ENCODE measurements at places on chromosomes 4 and X.

- no peak for DNase-seq
Measured at GRCh38 chrX:140724309-140724708, 14.8 kb downstream of the LINC00632 start.

GRCh38 chr4:13992975-13993520 lies 365.5 kb upstream of the BOD1L1 start:
- DNase-seq: no peak

- no peak for DNase-seq
Measured at GRCh38 chr4:186551849-186552248, 3.5 kb downstream of the MTNR1A start.

DNA sequence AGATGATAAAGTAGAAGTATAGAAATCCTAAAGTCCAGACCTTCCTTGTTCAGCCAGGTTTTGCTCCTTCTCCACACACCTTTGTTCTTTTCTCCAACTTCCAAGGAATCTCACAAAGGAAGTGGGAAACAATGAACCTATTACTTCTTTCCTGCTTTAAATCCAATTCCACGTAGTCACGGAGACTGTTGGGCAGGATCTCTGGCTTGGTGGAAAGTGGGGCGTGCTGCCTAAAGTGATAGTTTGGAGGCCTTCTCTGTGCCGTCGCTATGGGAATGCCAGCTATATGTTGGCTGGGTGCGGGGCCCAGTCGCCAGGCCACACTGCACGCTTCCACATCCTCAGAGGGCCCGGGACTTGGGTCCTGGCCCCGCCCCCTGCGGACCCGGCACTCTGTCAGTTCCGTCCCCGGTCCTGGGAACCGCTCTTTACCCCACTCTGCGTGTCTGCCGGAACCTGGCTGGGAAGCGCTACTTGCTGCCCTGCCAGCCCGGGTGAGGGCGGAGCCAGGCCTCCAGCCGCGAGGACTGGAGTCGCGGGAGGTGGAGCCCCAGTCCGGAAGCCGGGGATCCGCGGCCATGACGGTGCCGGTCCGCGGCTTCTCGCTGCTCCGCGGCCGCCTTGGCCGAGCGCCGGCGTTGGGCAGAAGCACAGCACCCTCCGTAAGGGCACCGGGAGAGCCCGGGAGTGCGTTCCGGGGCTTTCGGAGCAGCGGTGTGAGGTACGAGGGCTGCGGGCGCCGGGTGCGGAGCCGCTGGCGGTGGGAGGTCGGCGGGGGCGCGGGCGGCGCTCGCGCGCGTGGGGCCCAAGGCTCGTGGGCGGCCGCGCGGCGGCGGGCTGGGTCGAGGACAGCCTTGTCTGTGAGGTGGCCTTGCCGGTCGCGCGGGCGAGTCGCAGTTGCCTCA lies at the start of gene MTHFD2L:
MTHFD2L (plus strand) TSS at position 558 of the 905 bp plus-strand sequence; CDS start at position 579, 21 bp downstream.
- DNase-seq: peak; percentile 96

DNA sequence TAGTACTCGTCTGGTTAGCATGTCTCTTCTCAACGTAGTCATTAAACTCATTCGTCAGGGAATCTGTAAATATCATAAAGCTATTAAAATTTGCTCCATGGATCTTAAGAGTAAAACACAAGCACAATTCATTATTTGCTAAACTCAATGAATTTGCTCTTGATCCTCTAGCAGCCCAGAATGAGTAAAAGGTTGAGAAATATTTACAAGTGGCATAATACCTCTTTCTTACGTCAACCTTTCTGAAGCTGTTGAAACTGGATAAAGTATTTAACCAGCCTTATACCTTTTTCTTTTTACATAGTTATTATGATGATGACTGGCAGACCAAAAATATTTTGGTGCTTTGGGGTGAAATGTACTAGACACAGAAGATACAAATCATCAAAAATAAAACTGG lies 66.9 kb downstream of the LUZP4 start:
- no peak for DNase-seq

DNA sequence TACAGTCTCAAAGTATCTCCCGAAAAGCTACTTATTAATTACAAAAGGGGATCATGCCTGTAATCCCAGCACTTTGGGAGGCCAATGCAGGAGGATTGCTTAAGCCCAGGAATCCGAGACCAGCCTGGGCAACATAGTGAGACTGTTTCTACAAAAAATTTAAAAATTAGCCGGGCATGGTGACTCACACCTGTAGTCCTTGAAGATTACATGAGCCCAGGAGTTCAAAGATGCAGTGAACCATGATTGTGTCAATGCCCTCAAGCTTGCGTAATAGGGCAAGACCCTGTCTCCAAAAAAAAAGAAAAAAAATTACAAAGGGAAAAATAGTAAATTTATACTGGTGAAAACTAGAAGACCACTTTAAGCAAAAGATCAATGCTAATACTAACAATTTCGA lies 3.3 kb upstream of the PORCN start:
- no peak for DNase-seq

GRCh38 chr4:8697826-8698225 lies 105.3 kb downstream of the CPZ start:
- DNase-seq: no peak

GRCh38 chr4:89586318-89586717 lies 250.6 kb downstream of the SNCA start:
- DNase-seq: no peak

- no peak for DNase-seq
Measured at GRCh38 chr4:143667461-143667860, 33.0 kb downstream of the FREM3 start.

DNA sequence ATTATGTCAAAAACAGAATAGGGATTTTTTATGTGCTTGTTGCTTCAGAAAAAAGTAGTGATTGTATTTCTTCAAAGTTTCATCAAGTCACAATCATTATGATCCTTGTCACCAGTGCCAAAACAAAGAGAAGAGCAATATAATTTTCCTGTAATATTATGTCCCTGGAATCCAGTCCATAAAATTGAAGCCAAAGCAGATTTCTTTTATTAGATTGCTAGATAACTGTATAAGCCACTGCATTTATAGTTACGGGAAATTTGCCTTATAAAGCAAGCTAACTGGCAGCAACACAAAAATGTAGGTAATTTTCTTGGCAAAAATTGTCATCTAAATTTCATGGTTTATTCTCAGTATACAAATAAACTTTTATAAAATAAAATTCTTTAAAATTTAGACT lies 296.1 kb upstream of the ANKRD50 start:
- no peak for DNase-seq

DNA sequence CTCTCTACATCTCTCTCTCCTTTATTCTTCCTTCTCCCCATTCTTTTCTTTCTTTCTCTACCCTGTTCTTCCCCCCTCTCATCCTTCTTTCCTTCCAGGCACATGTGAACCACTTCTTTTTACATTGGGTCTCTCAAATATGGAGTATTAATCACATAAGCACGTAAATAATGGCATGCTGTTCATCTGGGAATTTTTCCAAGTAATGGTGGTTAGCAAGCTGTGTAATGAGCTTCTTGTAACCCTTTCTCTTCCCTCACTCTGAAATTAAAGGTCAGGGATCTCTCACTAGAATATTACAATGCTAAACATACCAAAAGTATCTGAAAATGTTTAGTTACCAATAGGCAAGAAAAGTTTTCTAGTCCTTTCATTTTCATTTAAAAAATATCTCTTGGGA lies 239.9 kb upstream of the TEX13A start:
- no peak for DNase-seq

GRCh38 chrX:13427441-13428052 lies 107.7 kb upstream of the ATXN3L start:
- DNase-seq: no peak

- no peak for DNase-seq
Measured at GRCh38 chrX:22135171-22135711, 103.1 kb downstream of the PHEX start.

DNA sequence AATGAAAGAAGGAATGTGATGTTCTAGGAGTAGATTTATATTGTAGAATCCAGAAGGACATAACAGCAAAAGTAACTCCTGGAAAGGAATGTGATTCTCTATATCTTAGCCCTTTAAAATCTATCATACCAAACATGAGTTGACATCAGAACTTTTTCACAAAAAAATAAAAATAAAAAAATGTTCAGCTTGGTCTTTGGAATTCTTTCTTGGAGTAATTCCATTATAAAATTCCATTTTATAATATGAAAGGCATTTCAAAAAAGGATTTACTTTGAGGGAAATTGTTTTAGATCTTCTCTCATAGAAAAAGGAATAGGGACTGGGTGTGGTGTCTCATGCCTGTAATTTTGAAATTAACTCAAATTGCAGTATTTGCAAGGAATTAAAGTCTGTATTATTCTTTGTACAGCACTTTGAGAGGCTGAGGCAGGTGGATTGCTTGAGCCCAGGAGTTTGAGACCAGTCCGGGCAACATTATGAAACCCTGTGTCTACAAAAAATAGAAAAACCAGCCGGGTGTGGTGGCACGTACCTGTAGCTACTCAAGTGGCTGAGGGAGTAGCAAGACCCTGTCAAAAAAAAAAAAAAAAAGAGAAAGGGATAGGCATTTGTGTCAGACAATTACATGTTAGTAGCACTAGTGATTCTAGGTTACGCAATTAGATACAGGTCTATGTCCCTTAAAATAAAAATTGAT lies 134.9 kb downstream of the SLC4A4 start:
- DNase-seq: no peak

GRCh38 chr4:145935253-145936141 lies 3.1 kb downstream of the ZNF827 start:
- no peak for DNase-seq

GRCh38 chr4:146245246-146245645 lies 30.9 kb downstream of the REELD1 start:
- DNase-seq: no peak

DNA sequence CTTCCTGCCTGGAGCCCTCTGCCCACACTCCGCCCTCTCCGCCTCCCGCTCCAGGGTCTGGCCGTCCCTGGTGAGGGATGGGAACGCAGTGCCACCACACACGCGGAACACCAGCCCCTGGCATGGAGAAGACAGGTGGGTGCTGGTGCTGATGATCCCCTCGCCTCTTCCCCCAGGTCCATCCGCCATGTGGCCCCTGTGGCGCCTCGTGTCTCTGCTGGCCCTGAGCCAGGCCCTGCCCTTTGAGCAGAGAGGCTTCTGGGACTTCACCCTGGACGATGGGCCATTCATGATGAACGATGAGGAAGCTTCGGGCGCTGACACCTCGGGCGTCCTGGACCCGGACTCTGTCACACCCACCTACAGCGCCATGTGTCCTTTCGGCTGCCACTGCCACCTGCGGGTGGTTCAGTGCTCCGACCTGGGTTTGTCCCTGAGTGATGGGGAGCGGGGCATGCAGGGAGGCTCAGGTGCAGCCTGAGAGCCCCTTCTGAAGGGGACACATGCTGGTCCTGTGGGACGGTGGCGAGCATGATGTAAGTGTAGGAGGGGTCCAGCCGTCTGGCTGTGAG lies 9.8 kb downstream of the BGN start:
- no peak for DNase-seq

- DNase-seq: peak; percentile 9
Measured at GRCh38 chr4:6560416-6561172, 14.4 kb upstream of the MAN2B2 start.

DNA sequence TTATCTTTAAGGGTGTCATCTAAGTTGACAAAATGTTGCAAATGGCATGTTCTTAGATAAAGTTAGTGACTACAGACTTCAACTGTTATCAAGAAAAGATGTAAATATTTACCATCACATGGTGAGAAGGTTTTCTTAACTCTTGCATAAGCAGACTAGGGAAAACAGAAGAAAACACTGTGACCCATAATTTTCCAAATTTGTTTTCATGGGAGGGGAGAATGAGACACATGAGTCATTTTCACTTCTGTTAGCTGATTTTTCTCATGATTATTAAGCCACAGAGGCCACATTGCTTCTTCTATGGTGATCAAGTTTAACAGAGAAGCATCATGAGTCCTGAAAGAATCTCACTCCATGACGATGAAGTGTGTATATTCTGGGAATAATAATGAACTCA lies 30.2 kb upstream of the SYTL5 start:
- no peak for DNase-seq

DNA sequence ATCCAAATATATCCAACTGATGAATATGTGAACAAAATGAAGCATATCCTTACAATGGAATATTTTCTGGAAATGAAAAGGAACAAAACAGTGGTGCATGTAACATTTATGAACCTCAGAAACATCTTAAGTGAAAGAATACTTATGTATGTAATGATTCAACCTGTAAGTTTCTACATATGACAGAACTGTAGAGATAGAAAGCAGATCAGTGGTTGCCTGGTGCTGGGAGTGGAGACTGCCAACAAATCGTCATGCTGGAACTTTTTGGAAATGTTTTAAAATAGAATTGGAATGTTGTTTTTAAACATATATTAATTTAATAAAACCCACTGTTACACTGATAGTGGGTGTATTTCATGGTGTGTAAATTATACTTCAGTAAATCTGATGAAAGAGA lies 667.5 kb downstream of the RAPGEF2 start:
- DNase-seq: no peak

- DNase-seq: no peak
Measured at GRCh38 chrX:19792412-19792811, 95.0 kb downstream of the SH3KBP1 start.

- DNase-seq: no peak
Measured at GRCh38 chr4:27720010-27720766, 859.5 kb downstream of the STIM2 start.

DNA sequence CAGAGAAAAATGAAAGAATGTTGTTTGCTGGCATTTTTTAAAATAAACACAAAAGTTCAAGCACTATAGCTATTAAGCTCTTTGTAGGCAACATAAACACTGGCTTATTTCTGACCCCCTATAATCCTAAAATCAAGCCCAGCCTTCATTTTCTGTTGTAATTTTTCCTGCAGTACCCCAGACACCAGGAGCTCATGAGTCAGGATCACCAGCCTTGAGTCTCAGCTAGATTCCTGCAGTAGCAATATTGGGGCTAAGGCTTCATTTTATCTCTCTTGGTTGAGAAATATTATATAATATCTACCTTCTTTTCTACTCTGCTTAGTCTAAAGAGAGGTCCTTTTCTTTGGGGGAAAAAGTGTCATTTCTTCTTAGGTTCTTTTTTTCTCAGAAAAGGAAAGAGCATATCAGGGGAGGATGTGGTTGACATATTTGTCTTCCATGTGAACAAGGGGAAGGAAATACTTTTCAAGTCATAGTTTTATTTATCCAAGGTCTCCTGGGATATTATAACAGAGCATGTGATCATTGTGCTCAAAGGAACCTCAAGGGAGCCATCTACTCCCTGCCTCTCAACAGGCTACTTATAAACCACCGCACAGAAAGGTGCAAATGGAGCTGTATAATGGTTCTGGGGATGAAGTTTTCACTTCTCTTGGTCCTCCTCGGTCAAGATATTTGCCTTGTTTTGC lies 678.3 kb upstream of the NR3C2 start:
- DNase-seq: no peak

DNA sequence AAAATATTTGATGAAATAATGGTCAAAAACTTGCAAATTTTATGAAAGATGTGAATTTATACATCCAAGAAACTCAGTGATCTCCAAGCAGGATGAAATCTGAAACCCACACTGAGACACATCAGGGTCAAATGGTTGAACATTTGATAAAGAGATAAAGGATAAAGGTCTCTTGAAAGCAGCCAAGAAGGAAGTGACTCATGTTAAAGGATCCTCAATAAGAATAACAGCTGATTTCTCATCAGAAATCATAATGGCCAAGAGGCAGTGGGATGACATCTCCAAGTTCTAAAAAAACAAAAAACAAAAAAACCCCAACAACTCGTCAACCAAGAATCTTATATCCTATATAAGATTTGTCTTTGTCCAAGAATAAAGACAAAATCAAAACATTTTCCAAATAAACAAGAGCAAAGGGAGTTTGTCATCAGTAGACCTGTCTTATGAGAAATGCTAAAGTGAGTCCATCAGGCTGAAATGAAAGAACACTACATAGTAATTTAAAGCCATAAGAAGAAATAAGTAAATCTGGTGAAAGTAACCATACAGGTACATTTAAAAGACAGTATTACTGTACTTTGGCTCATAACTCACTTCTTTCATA lies 121.7 kb downstream of the PDS5A start:
- DNase-seq: no peak

GRCh38 chr4:177323416-177323815 lies 13.7 kb downstream of the NEIL3 start:
- DNase-seq: no peak

Data from Right ventricle myocardium inferior (tissue), 1 donor.